Activated CD8-positive, alpha-beta memory T cell treated with anti-CD3 and anti-CD28 coated beads for 1 hour (primary cell): ENCODE measurements at places on chromosomes 7 and 10.

GRCh38 chr7:123126171-123126570 is 73.6 kb downstream of the SLC13A1 start:
- no peak for DNase-seq

- no peak for DNase-seq
Measured at GRCh38 chr7:99229234-99229633, 21.3 kb upstream of the KPNA7 start.

GRCh38 chr10:1679821-1680650 is 57.3 kb downstream of the ADARB2 start:
- no peak for DNase-seq

- DNase-seq, result no peak
Measured at GRCh38 chr10:31647861-31648260, 280.8 kb downstream of the ARHGAP12 start.

GRCh38 chr10:74118804-74119203 is 31.8 kb downstream of the AP3M1 start:
- no peak for DNase-seq

DNA sequence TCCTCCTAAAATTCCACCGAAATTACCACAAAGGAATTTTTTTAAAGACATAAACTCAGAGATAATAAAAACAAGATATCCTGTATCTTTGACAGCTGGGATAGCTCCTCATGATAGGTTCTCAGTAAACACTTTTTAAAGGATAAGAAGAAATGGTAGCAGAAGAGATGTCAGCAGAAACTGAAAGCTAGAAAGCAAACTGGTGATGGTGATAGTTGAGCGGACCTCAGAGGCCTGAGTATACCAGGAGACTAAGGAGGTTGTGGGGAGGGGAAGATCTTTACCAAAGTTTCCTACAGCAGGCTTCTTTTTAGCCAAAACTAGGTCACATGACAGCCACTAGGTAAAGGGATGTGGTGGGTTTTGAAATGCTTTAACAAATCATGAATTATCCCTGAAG is 22.5 kb downstream of the PCGF5 start:
- no peak for DNase-seq

DNA sequence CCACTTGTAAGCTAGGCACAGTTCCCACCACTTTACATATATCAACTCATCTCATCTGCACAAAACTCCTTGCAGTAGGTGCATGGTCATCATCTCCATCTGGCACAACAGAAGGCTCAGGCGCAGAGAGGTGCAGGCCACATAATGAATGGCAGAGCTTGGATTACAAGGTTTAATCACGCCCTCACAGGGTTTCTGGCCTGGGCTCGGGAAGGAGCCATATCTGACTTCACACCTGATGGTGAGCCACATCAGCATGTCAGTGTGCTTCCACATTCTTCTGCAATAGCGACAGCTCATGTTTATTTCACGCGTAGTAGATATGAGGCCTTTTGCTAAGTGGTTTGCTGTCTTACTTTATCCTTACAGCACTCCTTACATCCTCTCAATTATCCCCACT is 650.2 kb downstream of the INHBA start:
- DNase-seq, result no peak

- DNase-seq, result no peak
Measured at GRCh38 chr7:17195576-17195975, 102.9 kb upstream of the AHR start.

DNA sequence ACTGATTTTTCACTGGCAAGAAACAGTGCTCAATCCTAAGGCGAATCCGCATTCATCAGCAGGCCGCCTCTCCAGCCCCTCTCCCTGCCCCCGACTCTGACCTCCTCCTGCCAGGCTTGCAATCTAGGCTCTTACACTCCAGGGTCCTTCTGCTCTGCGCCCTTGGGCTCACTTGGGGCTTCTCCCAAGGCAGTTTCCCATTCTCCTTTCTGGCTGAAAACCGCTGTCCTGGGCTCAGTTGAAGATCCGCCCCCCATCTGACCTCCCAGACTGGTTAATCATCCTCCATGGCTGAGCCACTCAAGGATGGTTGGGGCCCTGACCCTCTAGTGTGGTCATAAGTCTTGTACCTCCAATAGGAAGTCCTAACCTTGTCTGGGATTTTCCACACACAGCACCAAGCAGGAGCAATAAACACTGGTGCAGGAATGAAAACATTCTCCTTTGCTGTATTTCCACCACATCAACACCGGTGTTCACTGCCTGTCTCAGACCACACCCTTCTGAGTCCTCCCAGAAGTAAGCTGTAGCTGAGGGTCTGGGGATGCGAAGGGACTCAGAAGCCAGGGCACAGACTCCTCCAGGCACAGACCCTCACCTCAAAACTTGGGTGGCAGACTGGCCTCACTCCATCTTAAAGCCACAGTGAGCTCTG is 42.4 kb downstream of the TNS3 start:
- no peak for DNase-seq

DNA sequence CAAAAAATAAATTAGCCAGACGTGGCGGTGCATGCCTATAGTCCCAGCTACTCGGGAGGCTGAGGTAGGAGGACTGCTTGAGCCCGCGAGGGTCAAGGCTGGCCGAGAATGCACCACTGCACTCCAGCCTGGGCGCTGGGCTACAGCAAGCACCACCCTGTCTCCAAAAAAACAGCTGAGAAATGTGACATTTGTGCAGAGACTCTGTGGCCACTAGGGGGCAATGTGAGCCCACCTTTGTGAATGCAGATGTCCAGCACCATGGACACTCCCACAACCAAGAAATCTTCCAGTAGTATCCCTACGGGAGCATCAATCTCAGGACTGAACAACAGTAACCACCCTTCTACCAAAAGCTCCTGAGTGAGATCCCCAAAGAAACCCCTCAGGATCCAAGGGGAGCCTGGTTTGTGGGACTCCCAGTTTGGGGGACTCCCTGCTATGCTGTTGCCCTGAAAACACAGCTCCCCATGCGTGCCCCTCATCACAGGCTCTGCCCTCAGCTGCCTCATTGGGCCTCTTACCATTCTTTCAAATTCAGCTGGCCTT is 6.2 kb upstream of the AHCYL2 start:
- peak; percentile 60 for DNase-seq

- DNase-seq, result no peak
Measured at GRCh38 chr10:63421591-63421990, 44.2 kb downstream of the JMJD1C start.

DNA sequence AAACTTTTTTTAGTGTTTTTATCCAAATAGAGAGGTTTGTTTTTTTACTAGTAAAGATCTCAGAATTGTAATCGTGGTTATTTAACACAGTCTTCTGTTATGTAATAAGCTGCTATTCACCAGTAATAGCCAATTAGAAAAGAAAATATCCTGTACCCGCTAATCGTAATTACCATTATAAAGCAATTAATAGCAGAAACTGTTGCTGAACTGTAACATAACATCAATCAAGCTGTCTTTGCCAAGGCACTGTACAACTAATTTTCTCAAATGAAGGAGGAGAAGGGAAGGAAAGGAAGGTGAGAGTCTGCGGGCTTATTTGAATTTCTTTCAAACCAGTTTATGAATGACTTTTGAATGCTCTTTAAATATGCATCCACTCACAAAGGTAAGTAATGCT is 9.3 kb downstream of the ZNF277 start:
- DNase-seq, result no peak

- DNase-seq, result no peak
Measured at GRCh38 chr7:154568346-154568745, 434.6 kb downstream of the PAXIP1 start.
